Activated CD4-positive, alpha-beta T cell treated with anti-CD3 and anti-CD28 coated beads for 36 hours (primary cell): ENCODE measurements at places on chromosomes 11 and 22.

GRCh38 chr11:79940165-79940564 is 499.3 kb upstream of the TENM4 start:
- DNase-seq = no peak

GRCh38 chr11:78784321-78785061 is 209.8 kb upstream of the NARS2 start:
- no peak for DNase-seq

GRCh38 chr11:120401506-120401905 is 65.3 kb downstream of the ARHGEF12 start:
- no peak for DNase-seq

GRCh38 chr11:93689240-93689639 is 27.8 kb downstream of the CEP295 start:
- DNase-seq = peak; percentile 74

- DNase-seq = peak; percentile 85
These were observed 142.9 kb downstream of the CRYBB2 start for GRCh38 chr22:25362215-25362882.

GRCh38 chr11:92138296-92138695 is 86.3 kb upstream of the FAT3 start:
- no peak for DNase-seq

GRCh38 chr11:125373426-125374391 is 122.4 kb downstream of the FEZ1 start:
- no peak for DNase-seq

- no peak for DNase-seq
These were observed 3.8 kb downstream of the BID start for GRCh38 chr22:17770180-17771077.

GRCh38 chr11:130337281-130338089 is 22.8 kb upstream of the ZBTB44 start:
- no peak for DNase-seq

DNA sequence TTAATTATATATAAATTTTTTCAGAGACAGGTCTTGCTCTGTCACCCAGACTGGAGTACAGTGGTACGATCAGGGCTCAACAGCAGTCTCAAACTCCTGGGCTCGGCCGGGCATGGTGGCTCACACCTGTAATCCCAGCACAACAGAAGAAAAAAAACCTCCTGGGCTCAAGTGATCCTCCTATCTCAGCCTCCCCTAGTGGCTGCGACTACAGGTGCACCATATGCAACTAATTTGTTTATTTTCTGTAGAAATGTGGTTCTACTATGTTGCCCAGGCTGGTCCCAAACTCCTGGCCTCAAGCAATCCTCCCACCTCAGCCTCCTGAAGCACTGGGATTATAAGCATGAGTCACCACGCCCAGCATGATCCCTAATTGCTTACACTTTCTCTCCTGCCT is 56.1 kb upstream of the SLC35C1 start:
- DNase-seq = no peak

DNA sequence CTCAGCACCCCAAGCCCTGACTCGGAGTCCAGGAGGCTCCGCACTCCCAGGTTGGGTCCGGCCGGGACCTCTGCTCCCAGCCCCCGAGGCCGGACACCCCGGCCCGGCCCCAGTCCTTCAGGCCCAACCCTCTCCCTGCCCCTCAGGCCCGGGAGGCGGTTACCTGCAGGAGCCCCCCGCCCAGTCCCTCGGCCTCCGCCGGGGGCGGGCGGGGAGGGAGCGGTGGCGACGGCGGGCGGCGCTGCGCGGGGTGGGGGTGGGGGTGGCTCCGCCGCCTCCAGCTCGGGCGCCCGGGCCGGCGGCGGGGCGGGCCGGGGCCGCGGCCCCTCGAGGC is 310 bp downstream of the TCF20 start:
- DNase-seq = no peak

GRCh38 chr11:61001931-61002330 is 30.5 kb downstream of the CD6 start:
- no peak for DNase-seq

DNA sequence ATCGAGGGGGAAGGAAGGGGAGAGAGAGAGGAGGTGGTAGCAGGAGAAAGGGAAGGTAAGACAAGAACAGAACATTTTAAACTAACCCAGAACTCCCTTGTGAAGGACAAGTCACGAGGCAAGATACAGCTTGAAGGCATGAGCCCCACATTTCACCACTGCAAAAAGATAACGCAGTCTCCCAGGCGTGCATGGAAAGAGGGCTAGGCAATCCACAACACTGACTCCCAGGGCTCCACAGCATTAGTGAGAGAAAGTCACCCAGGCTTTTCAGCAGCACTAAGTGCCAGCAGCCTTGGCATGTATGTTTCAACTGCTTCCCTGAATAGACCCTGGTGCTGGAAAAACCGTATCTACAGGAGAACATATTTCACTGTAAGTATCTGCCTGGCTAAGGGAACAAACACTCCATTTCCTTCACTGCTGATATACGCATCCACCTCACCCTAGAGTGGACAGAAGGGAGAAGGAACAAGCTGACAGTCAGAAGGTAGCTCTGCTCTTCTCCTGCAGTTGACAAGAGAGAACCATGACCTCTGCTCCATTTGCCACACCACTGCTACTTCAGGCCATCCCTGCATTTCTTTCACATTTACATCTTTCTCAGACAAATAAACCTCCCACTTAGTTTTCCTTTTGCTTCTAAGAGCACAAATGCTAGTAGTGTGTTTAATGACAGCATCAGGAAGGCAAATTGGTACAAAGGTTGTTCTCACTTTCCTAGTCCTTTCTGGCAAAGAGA is 87.9 kb downstream of the AMBRA1 start:
- no peak for DNase-seq

DNA sequence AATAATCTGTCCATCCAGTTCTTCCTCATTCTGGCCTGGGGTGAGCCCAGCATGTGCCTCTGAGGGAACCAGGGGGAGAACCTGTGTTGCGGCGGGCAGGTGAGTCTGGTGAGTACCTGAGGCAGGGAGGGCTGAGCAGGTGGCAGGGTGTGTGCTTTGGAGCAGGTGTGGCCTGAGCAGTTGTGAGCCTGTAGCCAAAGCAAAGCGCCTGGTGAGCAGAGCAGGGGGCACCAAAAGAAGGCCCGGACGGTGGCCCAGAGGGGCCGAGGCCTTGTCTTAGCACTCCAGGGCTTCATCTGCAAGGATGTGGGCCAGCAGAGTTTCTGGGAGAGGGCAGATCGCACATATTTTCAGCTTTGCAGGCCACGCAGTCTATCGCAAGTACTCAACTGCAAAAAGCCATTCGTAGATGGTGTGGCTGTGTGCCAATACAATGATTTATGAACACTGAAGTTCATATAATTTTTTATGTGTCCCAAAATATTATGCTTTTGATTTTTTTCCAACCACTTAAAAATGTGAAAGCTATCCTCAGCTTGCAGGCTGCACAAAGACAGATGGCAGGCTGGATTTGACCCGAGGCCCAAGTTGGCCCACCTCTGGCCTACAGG is 8.7 kb downstream of the GLB1L2 start:
- no peak for DNase-seq

DNA sequence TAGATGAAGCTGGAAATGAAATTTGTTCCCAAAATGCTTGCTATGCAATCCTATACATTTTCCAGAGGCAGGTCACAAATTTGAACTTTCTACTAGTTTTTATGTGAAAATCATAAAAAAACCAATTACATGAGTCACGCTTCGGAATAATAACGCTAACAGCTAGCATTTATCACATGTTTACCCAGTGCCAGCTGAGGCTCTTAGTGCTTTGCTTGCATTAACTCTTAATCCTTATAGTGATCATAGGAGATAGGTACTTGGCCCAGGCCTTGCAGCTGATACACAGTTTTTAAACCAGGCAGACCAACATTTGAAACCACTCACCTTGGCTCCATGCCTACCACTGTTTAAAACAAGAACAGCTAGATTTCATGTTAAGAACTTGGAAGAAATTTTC is 131.8 kb upstream of the RAG2 start:
- no peak for DNase-seq

GRCh38 chr11:86421946-86422345 is 47.3 kb downstream of the CCDC81 start:
- DNase-seq = no peak

DNA sequence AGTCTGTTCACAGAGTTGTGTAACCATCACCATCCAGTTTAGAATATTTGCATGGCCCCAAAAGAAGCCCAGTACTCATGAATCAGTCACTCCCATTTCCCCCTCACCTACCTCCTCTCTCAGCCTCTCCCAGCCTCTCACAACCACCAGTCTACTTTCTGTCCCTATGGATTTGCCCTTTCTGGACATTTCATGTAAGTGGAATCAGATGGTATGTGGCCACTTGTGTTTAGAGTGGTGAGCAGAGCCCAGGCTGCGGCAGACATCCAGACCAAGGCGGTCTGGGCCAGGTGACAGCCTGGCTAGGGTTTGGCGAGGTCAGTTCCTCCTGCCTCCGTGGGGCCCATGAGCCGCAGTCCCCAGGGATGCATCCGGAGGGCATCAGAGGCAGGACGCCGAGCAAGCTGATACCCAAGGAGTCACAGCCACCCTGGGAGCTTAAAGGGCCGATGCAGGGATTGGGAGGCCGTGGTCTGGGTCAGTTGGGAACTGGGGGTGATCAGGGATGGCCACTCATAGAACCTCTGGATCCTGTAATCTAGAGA is 53.3 kb upstream of the CLDN5 start:
- DNase-seq = no peak

DNA sequence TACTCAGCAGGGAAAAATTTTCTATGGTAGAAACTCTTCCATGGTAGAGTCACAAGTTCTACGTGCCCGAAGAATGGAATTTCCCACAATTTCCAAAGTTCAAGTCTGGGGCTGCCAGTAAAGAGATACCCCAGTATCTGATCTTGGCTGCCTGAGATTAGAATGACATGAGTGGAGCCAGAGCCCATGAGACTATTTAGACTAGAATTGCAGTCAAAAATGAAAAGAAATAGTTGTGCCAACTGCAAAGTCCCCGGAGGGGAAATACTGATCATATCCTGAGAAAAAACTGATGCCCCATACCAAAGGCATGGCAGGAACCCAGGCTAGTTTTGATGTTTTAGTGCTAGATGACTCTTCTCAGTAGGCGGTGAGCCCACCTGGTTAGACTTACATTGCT is 11.2 kb downstream of the MAJIN start:
- DNase-seq = no peak

DNA sequence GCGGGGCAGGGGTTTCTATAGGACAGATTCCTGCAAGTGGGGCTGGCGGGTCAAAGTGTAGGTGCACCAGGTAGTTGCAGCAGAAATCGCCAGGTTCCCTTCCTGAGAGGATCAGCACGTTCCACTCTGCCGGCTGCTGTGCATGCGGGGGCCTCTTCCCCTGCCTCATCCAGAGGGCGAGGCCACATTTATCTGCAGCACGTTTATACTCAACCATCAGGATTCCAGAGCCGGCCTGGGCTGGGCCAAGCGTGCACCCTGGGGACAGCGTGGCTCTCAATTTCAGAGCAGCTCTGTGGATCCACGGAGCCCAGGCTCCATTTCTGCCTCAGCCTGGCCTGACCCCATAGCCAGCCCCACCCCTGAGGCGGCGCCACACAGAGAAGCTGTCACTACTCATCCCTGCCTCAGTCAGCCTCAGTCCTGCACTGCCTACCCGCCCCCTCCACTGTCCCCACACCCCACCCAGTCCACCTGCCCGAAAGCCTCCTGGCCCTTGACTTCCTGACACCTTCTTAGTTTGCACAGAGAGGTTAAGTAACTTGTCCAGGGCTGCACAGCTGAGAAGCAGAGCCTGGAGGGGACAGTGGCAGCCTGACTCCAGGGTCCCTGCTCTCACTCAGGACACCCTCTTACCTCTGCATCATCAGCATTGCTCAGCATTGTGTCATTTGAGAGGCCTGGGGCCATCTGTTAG is 45.9 kb upstream of the RTL6 start:
- no peak for DNase-seq

GRCh38 chr22:27274770-27275449 is 526.6 kb downstream of the MN1 start:
- DNase-seq = no peak

- DNase-seq = no peak
These were observed 59.4 kb downstream of the DDI1 start for GRCh38 chr11:104095791-104096190.

DNA sequence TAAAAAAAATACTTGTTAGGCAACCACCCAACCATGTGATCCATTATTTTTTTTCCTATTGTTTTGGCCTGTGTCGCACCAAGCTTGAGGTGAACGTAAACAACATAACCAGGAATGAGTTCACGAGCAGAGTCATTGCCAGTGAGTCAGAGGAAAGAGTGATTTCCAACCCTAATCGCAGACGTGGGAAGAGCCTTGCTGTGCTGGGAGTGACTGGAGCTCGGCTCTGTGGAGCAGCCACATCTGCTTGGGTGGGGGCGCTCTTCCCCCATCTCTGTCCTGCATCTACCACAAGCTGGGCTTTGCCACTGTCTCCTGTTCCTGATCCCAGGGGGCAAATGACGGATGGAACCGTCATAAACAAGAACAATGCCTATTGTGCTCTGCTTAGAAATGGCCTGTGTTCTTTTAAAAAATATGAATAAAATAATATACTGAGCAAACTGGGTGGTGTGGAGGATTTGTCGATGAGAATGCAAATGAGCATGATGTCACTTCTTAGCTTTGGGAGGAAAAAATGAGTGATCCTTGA is 210.0 kb downstream of the KIRREL3 start:
- no peak for DNase-seq

GRCh38 chr11:27934830-27935145 is 173.2 kb downstream of the KIF18A start:
- DNase-seq = no peak

- DNase-seq = no peak
These were observed 907 bp downstream of the SERPINH1 start for GRCh38 chr11:75562836-75563484.

DNA sequence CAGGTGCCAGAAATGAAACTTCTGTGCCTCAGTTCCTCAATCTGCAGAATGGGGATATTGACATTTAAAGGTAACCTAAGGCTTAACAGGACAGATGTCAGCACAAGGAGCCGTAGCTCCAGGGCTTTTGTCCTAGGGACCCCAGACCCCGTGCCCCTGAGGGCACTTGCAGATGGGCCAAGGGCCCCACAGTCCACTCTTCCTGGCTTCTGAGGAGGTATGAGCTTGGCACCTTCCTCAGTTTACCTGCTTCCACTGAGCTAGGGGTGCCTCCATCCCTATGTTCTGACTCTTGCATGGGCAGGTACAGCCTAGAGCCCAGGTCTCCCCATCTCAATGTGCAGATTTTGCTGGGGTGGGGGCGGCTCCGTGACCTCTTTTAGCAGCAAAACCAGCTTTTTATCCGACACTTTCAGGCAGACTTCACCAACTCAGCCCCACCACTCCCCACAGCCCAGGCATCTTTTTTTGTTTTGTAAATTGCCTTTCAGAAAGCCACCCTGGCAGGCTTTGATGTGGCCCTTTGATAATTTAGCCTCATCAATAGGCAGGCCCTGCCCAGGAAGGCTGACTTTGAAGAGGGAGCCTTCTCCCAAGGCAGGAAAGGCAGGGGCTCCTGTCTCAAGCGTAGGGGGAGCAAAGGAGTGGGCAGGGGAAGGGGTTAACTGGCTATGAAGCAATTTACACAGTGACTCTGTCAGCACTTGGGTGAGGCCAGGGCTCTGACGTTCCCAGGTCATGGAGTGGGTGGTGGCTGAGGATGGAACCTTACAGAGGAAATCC is 23.7 kb upstream of the FGF3 start:
- no peak for DNase-seq
